NCI-H146 (cell line): ENCODE measurements at places on chromosomes 5 and 9.

DNA sequence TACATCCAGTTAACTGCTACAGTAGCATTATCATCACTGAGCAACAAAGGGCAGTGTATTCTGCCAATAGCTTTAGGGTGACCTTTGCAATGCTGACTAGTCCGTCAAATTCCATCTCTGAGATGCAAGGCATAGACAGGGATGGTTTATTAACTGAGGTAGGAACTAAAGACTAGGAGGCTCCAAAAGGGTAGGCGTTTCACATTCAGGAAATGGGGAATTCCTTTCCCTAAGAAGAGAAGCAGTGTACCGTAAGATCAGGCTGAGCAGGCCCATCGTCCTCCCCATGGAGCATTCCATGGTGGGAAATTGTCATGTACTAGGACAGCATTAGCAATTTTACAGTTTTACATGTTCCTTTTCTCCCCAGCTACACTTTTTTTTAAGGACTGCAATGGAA is 157.7 kb downstream of the BNC2 start:
- no peak for DNase-seq

DNA sequence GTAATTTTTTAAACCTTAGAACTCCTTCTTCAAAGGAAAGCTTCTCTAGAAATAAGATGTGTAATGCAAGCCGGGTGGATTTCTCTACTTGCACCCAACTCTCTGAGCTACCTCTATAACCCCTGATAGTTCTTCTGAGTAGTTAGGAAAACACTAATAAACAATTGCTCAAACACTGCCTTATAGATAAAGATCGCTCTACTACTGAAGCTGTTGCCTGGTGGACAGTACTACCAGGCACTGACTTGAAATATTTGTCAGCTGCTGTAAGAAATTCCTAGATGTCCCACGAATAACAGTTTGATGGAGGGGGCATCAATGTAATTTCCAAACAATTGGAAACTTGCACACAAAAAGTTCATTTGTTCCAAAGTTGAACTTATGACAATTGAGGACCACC is 42.0 kb downstream of the NR3C1 start:
- DNase-seq = no peak

DNA sequence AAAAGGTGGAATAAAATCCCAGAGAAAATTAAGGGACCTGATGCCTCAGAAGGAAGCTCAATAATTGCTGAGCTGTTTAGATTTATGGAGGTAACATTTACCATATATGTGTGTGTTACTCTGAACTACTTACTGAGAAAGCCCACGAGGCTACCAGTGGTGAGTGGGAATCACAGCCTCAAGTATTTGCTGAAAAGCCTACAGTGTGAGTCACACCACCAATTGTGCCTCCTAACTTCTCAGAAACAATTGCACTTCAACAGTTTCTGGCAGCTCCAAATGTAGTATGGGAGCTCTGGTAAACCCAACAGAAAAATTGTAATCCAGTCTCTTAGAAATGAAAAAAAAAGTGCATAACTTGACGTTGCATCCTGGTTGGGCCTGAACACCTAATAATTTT is 551.6 kb downstream of the PRDM9 start:
- no peak for DNase-seq

- DNase-seq = no peak
These were observed 392.2 kb upstream of the KLF4 start for GRCh38 chr9:107881626-107882300.

DNA sequence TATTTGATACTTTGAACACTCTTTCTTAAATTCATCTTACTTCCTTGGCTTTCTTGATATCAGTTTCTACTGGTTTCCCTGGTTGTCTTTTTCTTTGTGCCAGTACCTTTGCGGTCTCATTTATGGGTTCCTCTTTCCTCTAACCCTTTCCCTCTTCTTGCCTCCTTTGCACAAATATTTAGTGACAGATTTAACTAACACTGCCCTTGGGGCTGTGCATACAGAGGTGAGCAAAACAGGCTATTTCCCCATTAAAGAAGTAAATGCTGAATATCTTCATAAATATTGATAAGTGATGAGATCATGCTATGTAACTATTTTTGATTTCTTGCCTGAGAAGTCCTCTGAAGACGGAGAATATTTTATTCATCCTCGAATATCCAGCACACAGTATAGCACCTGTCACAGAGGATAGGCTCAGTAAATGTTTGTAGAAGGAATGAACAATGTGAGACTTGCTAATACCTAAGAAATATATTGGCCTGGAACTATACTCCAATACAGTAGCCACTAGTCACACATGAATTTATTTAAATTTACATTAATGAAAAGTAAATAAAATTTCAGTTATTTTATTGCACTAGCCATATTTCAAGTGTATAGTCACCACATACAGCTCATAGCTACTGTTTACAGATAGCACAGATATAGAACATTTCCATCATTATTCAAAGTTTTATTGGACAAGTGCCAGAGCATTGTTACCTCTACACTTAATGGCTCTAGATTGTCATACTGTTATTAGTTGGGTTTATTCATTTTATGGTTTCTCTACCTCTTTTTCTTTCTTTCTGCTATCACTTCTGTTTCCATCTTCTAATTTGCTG is 90.4 kb downstream of the RIC1 start:
- DNase-seq = peak; percentile 72

DNA sequence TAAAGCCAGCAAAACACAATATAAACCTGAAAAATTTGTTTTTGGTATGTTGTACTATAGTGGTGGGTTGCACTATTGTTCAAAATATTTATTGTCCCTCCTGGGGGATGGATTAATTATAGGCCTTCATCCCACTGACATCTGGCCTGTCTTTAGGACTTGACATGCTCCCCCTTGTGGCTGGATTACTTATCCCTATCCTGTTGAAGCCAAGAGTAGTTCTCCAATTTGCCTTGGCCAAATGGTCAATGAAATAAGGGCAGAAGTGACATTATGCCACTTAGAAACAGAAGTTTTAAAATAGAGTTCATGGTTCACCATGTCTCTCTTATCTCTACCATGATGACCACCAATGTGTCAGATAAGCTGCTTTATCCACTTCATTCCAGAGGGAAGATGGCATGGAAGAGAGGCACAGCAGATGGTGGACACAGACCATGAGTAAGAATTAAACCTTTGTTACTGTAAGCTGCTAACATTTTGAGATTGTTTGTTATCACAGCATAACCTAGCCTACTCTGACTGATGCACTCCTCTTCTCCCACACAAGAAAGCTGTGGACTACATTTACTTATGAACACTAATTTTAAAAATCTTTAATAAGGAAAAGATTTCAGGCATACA is 29.2 kb upstream of the ARHGEF28 start:
- DNase-seq = peak; percentile 61

DNA sequence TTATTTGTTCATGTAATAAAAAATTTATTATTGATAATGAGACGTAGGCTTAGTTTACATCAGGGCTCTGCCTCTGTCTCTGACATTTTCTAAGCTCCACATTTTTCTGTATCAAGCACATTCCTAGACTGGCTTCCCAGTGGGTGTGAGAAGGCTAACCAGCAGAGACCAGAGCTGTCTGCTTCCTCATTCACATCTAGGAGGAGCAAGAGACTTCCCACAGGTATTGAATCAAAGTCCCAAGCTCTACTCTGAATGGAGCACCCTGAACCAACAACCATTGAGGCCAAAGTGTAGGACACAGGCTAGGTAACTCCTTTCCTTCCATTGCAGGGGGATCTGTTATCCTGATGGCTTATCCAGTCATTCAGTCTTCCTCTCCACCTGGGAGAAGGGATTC is 72.4 kb downstream of the PARP8 start:
- DNase-seq = no peak

DNA sequence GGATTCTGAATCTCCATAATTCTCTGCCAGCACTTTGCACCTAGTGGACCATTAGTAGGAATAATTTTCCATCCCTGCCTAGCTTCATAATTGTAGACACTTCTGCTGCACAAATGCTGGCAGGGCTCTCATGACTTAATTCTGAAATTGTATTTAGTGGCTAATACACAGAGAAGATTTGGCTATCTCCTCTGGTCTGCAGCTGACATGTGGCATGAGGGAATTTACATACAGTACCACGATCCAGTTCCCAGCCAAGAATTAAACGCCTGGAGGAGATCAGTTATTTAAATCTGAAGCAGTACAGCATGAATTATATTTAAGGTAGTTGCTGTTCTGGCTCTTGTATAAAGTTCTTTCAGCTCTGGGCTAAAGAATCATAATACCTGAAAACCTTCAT is 46.5 kb downstream of the IQGAP2 start:
- no peak for DNase-seq

GRCh38 chr5:73962801-73963425 is 336.9 kb downstream of the ARHGEF28 start:
- DNase-seq = no peak

GRCh38 chr9:4755026-4755609 is 14.1 kb upstream of the AK3 start:
- DNase-seq = no peak

- no peak for DNase-seq
These were observed 148.1 kb downstream of the NPR3 start for GRCh38 chr5:32859211-32859641.

GRCh38 chr5:31916327-31916726 is 257.8 kb downstream of the GOLPH3 start:
- no peak for DNase-seq

GRCh38 chr5:11547730-11548129 is 356.5 kb downstream of the CTNND2 start:
- DNase-seq = no peak

DNA sequence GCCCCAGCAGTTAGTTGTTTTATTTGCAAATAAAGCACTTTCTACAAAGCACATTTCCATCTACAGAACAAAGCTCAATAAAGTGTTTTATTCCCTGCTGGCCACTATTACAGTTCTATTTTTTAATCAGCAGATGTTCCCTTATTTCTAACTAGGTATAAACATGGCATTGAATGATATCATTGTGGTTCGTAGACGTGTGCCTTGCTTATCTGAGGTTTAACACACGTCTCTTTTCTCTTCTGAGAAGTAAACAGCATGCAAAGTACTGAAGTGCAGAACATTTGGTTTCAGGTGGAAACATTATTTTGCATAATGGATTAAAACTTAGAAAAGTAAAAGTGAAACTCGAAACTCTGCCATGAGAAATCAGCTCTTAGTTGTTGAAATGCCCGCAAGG is 1989.3 kb upstream of the WWC1 start:
- DNase-seq = no peak

DNA sequence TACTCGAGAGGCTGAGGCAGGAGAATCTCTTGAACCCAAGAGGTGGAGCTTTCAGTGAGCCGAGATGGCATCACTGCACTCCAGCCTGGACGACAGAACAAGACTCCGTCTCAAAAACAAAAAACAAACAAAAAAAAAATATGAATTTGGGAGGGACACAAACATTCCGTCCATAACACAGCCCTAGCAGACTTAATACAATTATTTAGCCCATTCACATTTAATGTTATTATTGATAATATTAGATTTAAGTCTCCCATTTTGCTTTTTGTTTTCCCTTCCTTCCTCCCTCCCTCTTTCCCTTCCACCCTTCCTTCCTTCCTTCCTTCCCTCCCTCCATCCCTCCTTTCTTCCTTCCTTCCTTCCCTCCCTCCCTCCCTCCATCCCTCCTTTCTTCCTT is 4.6 kb upstream of the CCNI2 start:
- DNase-seq = no peak

DNA sequence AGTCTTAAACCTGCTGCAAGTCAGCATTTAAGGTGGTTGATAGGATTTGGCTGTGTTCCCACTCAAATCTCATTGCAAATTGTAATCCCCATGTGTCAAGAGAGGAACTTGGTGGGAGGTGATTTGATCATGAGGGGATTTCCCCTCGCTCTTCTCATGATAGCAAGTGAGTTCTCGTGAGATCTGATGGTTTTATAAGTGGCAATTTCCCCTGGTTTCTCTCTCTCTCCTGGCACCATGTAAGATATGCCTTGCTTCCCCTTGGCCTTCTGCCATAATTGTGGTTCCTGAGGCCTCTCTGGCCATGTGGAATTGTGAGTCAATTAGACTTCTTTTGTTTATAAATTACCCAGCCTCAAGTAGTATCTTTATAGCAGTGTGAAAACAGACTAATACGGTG is 84.3 kb upstream of the SMC2 start:
- no peak for DNase-seq

DNA sequence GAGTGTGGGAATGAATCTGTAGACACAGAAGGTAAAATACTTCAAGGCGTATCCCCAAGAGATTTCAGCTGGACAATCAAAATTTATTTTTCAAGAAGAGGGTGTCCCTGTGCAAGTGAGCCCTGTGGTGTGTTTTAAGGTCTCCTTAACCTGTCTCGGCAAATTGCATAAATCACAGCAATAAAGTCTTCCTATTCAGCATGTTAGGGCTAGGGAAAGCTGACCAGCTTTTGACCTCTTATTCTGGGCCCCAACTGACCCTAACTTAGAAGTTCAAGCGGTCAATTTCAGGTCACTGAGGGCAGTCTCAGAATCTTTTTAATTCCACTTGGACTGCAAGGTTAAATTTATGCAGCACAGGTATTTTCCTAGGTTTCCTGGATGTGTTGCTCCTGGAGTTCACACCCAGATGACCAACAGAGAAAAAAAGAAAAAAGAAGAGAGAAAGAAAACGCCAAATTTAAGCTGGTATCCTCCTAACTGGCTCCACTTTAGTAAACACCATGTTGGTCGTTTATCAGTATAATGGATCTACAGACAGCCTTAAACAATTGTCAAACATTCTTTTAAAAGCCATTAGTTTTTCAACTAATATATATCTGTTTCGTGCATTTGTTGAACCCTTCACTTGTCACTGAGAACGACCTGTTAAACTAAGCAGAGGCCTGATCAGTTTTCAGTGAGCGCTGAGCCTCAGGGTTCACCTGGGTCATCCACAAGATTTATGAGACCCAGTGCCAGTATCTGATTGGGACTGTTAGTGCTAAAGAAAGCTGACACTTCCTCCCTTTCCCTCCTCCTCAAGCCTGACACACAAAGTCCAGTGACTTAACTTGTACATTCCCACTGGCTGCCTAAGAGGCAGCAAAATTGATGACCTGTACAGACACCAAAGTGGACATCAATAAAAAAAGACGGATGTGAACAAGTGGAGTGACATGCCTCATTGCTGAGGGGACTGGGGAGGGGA is 546.1 kb downstream of the NR2F1-AS1 start:
- DNase-seq = no peak

GRCh38 chr5:103512500-103512899 is 50.1 kb downstream of the NUDT12 start:
- no peak for DNase-seq

DNA sequence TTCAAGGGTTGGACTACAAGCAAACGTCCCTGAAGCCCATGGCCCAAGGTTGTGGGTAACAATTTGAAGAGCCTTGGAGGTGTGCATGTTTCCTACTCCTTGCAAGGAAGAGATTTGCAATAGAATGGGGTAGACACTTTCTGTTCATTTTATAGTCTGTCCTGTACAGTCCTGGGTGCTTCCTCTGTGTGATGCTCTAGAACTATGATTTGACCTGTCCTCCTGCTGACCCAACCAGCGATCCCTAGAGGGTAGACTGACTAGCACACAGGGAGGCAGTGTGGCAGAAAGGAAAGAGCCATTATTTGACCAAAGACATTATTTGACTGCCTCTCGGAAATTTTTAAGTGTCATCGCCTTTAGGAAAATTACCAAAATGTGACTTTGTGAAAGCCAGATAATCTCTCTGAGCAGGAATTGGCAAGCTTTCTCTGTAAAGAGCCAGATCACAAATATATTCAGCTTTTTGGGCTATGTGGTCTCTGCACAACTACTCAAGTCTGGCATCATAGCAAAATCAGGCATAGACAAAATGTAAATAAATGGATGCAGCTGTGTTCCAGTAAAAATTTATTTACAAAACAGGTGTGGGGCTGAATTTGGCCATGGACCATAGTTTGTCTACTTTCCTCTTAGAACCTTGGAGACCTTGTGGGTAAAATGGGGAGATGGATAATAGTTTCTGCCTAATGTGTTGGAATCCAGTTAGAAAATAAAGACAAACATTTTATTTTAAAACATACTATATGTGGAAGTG is 106.8 kb downstream of the DMRT2 start:
- DNase-seq = no peak
